ENCODE measurements at places on chromosomes 16 and 17.

GRCh38 chr17:82236142-82236971 is 7.5 kb downstream of the SLC16A3 start:
- no peak for DNase-seq

DNA sequence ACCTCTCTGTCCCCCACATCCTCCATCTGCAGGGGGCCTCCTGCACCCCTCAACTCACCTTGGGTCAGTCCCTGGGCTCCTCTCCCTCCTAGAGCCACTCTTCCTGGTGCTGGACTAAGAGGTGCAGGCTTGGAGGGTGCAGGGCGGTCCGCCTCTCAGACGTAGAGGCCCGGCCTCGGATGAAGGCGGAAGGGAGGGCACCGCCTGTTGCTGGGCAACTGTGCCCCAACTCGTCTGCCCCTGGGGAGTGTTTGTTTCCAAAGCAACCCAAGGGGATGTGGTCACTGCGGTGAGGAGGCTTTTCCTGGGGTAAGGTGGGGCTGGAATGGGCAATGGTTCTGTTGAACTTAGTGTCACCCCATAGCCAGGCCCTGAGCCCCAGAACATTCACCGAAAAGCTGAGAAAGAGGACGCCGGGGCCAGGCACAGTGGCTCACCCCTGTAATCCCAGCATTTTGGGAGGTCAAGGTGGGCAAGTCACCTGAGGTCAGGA is at the start of gene C16orf54:
Gene C16orf54, minus strand, starts transcription at position 138 of the 493 bp plus-strand sequence. CDS start 1,039 bp downstream, outside the sequence.
- no peak for DNase-seq

DNA sequence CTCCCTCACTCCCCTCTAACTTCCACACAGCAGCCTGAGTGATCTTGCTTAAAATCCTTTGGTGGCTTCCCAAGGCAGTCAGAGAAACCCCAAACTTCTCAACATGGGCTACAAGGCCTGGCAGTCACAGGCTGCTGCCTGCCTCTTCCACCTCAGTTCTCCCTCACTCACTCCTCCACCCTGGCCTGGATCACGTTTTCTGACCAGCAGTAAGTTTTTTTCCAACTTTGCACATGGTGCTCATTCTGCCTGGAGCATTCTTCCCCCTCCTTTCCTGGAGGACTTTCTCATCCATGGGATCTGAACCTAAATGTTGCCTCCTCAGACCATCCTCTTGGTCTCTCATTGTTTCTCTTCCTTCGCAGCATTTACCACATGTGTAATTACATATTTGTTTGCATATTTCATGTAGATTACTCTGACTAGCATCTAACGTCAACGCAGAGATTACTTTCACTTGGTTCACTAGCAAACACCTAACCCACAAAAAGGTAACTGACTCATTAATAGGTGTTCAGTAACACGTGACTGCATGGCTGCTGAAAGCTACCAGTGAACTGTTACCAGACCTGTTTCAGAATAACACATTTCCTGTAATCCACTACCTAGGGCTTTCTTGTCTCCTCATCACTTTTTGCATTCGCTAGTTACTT is 17.1 kb downstream of the GNA13 start:
- DNase-seq = no peak

GRCh38 chr16:49731911-49732310 is 124.0 kb downstream of the ZNF423 start:
- DNase-seq = no peak

GRCh38 chr17:56977673-56978395 is at the start of gene SCPEP1:
Gene SCPEP1, plus strand, starts transcription at chr17:56978131. Its CDS starts 29 bp downstream, at chr17:56978160.
- DNase-seq = peak; percentile 62

DNA sequence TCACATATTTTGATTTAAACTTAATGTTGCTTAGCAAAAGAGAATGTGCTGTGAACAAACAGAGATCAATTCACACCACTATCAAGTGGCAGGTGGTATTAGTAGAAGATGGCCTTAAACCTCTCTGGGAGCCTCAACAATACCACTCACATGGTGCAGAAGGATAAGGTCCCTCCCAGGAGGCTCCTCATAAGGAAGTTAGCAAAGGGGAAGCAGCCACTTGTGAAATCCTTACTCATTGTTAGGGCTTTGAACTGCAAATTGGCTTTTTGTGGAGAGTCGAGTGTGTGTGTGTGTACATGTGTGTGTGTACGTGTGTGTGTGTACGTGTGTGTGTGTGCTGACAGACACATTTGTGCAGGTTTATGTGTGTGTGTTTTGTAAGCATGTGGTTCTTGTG is 48.9 kb upstream of the ASIC2 start:
- no peak for DNase-seq

DNA sequence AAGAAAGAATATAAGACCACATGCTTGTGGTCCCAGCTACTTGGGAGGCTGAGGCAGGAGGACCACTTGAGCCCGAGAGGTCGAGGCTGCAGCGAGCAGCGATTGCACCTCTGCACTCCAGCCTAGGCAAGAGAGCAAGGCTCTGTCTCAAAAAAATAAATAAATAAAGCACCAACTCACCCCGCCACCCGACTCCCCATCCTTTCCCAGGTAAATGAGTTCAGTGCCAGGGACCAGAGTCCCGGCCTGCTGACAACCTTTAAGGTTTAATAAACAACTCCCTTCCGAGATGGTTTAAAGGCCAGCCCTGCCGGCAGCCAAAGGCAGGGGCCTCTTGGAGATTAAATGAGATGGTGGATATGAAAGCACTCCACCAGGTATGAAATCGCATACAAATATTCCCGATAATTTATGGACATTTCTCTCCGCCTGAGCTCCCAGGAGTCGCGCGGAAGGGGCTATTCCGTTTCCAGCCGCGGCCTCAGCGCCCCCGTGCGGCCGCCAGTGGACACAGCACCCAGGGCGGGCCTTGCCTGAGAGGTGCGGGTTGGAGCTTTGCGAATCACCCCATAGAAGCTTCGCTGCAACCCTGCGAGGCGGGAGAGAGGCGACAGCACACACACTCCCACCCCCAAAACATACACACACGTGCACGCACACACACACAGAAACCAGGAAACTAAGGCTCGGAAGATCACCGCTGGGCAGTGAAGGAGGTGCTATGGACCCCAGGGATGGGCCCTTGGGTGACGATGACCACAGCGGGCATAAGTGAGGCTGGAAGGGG is 4.0 kb upstream of the RPL38 start:
- DNase-seq = no peak

- DNase-seq = no peak
These were observed 13.3 kb downstream of the WIPI1 start for GRCh38 chr17:68443972-68444464.

GRCh38 chr17:29533976-29534375 is 32.9 kb downstream of the ABHD15 start:
- no peak for DNase-seq

DNA sequence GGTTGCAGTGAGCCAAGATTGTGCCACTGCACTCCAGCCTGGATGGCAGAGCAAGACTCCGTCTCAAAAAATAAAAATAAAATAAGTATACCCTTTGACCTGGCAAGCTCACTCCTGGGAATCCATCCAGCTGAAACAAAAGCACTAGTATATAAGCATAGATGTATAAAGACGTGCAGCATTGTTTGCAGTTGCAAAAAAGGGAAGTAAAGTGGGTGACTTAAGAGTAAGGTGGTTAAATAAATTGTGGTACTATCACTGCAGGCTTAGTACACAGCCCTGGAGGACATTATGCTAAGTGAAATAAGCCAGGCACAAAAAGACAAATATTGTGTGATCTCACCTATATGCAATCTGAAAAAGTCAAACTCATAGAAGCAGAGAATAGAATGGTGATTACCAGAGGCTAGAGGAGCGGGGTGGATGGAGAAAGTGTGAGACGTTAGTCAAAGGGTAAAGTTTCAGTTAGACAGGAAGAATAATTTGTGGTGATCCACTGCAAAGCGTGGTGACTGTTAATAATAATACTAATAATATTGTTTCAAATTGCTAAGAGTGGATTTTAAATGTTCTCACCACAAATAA is 113.0 kb downstream of the MYO1D start:
- no peak for DNase-seq

DNA sequence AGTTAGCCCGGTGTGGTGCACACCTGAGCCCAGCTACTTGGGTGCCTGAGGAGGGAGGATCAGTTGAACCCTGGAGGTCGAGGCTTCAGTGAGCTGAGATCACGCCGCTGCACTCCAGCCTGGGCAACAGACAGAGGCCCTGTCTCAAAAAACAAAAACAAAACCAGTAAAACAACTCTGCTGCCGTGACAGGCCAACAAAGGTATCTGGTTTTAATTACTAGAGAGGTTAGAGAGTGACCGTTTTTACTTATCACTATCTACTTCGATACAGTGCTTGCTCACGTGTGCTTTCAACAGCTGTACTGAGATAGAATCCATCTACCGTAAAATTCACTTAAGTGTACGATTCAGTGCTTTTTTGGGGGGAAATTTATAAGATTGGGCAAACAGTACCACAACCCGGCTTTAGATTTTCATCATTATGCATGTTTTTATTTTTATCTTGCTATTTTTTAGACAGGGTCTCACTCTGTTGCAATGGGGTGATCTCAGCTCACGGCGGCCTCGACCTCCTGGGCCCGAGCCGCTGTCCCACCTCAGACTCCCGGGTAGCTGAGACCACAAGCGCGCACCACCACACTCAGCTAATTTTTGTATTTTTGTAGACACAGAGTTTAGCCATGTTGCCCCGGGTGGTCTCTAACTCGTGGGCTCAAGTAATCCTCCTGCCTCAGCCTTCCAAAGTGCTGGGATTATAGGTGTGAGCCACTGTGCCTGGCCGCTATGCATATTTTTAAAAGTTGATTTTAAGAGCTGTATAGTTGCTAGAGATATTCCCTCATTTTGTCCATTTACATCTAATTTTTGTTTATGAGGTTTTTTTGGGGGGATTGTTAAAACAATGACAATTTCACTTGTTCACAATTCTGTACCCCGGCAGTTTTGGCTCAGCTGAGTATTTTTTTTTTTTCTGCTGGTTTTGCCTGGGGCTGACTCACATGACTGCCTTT is 30.9 kb downstream of the SERPINF1 start:
- DNase-seq = no peak

DNA sequence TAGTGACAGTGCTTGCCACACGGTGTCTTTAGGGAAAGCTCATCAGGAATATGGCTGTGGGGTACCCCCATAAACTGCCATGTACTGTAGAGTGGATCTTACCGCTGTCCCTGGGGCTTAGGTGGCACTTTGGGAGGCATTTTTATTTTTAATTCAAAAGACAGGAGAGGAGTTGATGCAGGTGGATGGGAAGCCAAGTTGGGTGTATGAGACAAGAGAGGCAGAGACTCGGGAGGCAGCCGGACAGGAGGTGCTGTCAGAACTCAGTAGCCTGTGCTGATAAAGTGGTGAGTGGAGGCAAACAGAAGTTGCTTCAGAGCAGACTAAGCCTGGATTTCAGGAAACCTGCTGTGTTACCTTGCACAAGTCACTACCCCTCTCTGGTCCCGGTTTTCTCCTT is 185.9 kb downstream of the TMEM132E start:
- no peak for DNase-seq

- no peak for DNase-seq
These were observed 28.9 kb downstream of the TMEM11 start for GRCh38 chr17:21185061-21185460.

DNA sequence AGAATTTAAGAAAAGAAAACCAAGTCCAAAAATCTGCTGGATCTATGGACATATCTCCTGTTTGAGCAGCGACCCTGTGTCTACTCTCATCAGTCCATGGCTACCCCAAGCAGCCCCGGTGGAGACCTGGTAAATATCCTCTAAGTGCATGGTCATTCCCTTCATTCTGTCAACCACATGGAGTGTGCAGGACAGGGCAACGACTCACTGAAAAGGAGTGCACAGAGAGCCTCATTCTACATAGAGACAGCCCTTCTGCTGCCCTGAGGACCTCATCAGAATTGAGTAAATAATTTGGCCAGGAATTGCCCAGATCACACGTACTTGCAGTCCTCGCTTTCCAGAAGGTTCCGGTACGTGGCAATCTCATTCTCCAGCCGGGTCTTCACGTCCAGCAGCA is 3.0 kb downstream of the KRT38 start:
- no peak for DNase-seq

DNA sequence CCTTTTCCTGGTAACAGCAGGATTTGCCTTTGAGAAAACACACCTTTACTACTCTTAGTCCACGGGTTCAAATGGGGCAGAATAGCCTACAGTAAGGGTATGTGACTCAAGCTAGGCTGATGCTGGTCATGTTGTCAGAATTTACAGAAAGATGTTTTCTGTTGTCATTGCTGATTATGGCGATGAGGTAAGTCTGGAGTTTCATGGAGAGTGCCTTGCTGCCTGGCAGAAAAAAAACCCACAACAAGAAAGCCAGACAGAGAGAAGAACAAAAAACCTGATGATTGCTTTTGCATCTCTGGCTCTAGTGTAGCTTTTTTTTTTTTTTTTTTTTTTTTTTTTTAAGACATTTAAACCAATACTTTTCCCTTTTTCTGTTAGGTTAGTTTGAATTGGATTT is 47.9 kb downstream of the SLC6A4 start:
- DNase-seq = no peak

- DNase-seq = no peak
These were observed 104.5 kb upstream of the SEC14L1 start for GRCh38 chr17:77036136-77036840.

- DNase-seq = peak; percentile 22
These were observed 1.4 kb upstream of the CEMP1 start for GRCh38 chr16:2532494-2533141.

GRCh38 chr16:71807905-71808592 is 585 bp downstream of the AP1G1 start:
- DNase-seq = peak; percentile 33

GRCh38 chr16:1008085-1008484 is 26.5 kb downstream of the SOX8 start:
- no peak for DNase-seq

DNA sequence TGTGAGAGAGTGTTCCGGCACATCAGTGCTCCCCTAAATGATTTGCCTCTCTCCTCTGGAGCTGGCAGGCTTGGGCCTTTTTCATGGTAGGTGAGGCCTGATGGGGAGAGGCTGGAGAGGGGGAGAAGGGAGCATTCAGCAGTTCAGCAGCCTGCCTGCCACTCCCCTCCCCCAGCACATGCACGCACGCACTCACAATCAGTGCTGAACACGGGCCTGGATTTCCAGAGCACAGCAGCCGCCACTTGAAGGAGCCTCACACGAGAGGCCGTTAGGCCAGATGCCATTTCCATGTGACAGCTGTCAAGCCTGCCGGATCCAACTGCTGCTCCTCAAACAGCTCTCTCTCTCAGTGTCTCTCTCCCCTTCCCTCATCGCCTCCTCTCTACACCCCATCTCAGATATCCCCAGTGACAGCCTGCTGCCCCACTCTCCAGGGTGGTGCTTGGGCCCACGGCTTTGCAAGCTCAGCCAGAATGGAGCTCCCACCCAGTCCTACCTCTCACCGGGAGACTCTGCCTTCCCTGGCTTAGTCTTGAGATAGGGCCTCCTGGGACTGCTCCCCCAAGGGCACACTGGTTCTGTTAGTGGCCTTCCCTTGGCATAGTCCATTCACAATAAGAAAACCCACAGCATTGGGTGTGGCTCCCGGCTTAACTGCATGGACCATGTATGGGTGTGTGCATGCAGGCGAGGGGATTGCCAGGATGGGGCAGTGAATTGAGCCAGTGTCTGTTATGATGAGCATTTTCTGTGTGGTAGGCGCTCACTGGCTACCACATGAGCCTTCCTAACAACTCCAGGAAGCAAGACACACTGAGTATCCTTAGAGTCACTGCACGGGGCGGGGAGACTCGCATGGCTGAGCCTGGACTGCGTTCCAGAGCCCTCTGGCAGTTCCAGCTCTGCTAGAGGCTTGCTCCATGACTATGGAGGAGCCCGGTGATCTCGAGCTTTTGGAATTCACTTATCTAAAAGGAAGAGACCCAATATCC is 226.2 kb downstream of the CCDC182 start:
- DNase-seq = no peak

- DNase-seq = no peak
These were observed 28.5 kb downstream of the SMIM36 start for GRCh38 chr17:55482591-55483389.

- DNase-seq = no peak
These were observed 26.1 kb downstream of the CDR2 start for GRCh38 chr16:22348291-22348690.

Measured in stimulated activated CD4-positive, alpha-beta T cell treated with anti-CD3 and anti-CD28 coated beads, Interleukin-1b, Interleukin-23, amount 100 ng/mL, for 1 hour (primary cell).